ENCODE measurements at places on chromosomes 1 and 21.

- DNase-seq: no peak
Measured at GRCh38 chr1:173395762-173396161, 81.4 kb upstream of the PRDX6 start.

GRCh38 chr1:99784809-99785255, 18.4 kb upstream of the FRRS1 start:
- no peak for DNase-seq

DNA sequence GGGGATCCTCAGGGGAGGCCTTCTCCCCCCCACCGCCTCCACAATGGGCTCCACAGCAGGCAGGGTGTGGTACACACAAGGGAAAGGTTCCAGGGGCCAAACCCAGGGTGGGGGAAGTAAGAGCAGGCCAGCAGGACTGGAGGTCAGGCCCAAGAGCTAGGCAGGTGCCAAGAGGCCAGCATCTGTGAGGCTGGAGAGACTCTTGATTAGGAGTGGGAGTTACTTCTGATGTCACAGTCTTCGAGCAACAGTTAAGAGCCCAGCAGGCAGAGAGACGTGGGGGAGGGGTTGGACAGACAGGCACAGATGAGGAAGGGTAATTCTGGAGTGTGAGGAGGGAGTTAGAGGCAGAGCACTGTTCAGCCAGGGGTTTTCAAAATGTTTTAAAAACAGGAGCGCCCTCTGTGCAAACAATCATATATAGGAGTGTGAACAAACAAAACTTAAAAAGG, 55.8 kb downstream of the SLC9A1 start:
- DNase-seq: no peak

GRCh38 chr1:43947061-43947873, 517 bp downstream of the IPO13 start:
- DNase-seq: no peak

GRCh38 chr1:54052431-54052933, 522 bp downstream of the TMEM59 start:
- peak; percentile 71 for DNase-seq

DNA sequence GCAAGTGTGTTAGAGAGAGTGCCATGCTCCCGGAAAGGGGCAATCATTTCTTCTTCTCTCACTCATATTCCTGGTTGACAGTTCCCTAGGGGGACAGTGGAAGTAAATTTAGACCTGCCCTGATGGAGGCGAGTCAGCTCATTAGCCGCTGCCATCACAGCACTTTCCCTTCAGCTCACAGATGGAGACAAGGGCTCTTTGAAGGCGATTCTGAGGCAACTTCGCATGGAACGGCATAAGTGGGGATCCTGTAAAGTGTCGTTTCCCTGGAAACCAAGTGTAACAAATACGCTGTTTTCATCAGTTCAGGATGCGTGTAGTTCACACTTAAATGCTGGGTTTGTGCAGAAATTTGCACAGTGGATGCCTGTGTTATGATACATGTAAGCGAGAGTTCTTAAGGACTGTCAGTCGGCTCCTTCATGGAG, 114.5 kb upstream of the TMPRSS15 start:
- no peak for DNase-seq

GRCh38 chr1:66359815-66360214, 174.1 kb upstream of the SGIP1 start:
- no peak for DNase-seq

DNA sequence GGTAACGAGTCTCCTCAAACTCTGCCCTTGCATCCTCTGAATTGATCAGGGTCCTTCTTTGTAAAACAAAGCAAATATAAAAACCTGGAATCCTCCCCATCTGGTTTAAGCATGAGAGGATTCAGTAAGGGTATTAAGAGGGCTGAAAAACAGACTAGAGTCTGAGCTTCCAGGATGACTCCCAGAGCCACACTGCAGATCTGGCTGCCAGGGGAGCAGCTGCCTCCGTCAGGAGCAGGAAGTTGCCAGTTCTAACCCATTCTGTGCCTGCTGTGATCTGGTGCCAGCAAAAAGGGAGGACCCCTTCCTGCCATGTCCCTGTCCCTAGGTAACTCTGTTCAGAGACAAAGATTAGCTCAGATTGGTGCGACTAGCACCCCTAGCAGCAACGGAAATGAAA, 27.5 kb downstream of the SERTAD4 start:
- DNase-seq: no peak

DNA sequence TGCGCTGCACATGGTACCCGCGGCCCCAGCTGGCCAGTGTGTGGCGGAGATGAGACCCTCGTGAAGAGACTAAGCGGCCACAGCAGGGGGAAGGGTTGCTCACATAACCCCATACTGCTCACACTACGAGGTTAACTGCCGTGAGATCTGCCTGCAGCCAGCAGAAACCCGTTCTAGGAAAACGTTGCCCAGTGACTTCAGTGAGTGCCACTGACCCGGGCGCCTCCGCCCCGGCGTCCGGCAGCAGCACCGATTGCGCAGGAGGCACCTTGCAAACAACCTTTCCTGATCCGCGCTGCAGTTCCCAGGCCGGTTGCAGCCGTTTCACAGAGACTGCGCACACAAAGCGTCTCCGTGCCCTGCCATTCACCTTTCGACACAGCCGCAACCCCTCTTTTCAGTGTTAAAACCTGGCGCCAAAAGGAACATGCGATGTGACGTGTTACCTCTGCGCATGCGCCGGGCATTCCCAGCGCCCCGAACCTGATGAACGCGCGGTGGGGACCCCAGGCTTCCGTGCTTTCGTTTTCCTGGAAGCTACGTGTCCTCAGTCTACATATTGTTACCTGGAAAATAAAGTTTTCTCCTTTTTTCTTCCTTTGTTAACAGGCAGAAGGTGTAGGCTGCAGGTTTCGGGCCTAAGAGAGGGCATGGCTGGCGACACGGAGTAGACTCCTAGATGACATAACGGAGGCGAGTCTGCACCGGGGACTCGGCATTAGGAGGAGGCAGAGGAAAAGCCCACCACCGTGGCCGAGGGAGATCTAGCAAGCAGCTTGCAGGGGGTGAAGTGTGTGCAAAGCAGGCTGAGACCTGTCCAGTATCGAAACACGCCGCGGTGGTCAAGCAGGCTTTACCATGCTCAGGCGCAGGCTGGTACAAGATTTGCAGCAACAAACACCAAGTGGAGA, 8.9 kb downstream of the VPS26C start:
- peak; percentile 80 for DNase-seq

DNA sequence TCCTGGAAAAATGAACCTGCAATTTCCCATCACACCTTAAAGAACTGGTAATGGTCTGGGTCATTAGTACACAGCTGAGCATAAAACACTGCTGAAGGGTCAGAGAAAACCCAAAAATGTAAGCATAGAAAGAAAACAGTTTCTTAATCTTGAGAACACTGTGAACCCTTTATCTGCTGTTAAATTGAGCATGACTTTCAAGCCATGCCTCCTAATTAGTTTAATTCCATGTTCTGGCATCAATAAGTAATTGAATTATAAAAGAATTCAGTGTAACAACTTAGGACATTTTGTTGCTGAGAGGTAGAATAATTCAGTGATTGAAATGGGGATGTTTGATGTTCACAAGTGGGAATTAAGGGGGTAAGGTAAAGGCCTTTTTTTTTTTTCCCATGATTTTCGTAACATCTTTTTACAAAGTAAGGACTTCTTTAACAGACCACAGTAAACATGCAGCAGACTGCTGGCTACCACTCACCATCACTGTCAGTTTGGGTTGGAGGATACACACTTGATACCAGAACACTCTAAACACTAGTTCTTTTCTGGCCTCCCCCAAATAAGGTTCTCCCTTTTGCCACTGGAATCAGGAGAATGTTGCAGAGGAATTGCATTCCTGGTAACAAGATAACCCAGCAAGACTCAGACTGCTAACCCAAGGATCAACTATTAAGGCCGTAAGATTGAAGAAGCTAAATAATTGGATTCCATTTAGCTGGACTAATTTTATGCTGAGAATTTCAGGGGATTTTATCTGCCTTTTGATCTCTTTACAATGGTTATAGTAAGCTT, 3.0 kb downstream of the RWDD3 start:
- no peak for DNase-seq

DNA sequence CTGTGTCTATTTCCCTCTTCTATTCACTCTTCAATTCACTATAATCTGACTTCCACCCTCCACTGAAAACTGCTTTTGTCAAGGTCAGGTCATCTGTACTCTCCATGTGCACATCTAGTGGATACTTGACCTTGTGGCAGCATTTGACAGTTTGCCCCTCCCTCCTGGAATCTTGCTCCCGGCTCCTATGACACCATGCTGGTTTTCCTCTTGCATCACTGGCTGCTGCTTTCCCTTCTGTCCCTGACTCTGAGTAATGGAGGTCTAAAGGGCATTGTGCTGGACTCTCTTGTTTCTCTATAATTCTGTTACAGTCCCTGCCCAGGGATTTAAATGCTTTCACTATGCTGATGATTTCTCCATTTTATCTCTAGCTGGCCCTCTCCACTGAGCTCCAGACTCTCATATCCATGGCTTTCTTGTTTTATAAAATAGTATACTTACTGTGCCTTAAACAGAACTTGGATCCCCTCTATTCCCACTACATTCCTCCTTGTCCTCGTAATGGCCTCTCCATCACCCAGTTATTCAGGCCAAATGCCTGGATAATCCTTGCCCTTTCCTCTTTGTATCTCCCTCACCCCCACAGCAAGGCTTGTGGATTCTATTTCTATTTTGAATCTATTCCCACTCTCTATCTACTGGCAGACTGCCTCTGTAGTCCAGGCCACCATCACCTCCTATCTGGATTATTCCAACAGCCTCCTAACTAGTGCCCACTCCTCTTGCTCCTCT, 36.8 kb upstream of the PODN start:
- DNase-seq: peak; percentile 81

DNA sequence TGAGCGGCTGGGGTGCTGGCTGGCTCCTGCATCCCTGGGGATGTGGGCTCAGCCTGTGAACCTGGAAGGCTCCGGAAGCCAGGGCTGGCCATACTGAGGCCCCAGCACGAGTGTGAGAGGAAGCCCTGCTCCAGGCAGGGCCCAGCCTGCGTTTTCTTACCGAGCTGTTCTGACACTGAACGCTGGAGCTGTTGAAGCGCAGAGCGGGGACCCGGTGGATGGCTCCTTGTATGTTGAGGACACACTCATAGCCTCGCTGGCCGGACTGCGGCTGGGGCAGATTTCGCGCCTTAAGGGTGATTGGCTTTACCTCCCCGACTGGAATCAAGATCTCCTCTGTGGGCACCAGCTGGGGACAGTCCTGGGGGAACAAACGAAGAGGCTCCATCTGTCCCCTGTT, 160.0 kb downstream of the PLXNA2 start:
- no peak for DNase-seq

- DNase-seq: no peak
Measured at GRCh38 chr1:25805863-25806225, 5.9 kb downstream of the SELENON start.

GRCh38 chr1:74729741-74730478, 2.9 kb downstream of the CRYZ start:
- DNase-seq: peak; percentile 80
